Stimulated activated naive CD8-positive, alpha-beta T cell treated with anti-CD3 and anti-CD28 coated beads, Interleukin-15, amount 100 ng/mL, for 72 hours (primary cell): ENCODE measurements at places on chromosomes 12 and 14.
A peak's percentile ranks its signal among the peaks of the same experiment; 100 is the strongest.

- DNase-seq, result no peak
These were observed 84.1 kb upstream of the KIF21A start for GRCh38 chr12:39526974-39527373.

DNA sequence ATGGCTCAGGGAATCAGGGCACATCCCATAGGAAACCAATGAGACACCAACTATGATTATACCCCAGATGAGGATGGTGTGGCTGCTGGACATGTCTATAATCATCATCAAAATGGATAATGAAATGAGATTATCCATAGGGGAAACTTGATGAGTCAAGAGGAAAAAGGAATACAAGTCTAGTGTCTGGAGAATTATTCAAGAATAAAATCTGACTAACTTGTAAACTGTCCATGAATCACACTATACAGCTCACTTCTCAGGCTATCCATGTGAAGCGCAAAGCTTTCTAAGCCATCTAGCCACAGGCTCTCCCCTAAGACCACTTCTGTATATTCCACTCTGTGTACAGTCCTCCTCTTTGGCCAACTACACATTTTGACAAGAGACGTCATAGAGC, 52.5 kb downstream of the DUSP16 start:
- no peak for DNase-seq

DNA sequence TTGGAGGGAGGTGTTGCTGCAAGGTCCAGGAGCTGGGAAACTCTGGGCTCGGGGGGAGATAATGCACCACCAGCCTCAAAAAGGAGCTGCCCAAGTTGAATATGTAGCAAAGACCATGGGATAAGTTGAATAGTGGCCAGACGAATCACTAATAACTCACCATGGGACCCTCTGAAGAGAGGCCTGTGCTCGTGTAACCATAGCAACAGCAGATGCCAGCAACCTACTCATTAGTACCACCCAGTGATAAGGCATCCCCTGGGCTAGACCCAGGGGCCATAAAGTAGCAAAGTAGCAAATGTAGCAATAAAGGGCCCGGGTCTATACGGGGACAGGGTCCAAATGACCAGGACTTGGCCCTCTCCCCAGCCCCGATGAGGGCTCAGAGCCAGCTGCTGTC, 328.0 kb downstream of the DPF3 start:
- DNase-seq, result no peak

GRCh38 chr12:7241404-7242005, 52.0 kb downstream of the PEX5 start:
- DNase-seq, result no peak

DNA sequence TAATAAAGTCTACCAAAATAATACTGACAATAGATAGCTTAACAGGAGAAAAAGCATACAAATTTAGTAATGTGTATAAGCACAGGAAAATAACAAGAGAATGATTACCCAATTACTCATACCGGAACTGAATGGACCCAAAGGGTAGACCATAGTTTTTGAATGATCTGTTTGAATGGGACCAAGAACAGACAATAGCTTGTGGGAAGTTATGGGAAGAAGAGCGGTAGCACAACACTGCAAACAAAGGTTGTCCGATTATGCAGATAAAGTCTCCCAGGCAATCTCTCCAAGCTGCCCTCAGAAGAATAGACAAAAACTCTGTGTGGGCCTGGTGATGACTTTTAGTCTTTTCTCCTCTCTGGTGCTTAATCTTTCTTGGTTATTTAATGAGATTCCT, 96.6 kb upstream of the NEDD1 start:
- no peak for DNase-seq

- DNase-seq, result no peak
These were observed 261.4 kb downstream of the TTC8 start for GRCh38 chr14:89085737-89086382.

- peak; percentile 89 for DNase-seq
These were observed at the start of gene KDM5A for GRCh38 chr12:389142-390096. Gene KDM5A, minus strand, starts transcription at chr12:389320. Its CDS starts 229 bp downstream, at chr12:389091.

- peak; percentile 4 for DNase-seq
These were observed 249.7 kb downstream of the FOXG1 start for GRCh38 chr14:29016050-29016900.

DNA sequence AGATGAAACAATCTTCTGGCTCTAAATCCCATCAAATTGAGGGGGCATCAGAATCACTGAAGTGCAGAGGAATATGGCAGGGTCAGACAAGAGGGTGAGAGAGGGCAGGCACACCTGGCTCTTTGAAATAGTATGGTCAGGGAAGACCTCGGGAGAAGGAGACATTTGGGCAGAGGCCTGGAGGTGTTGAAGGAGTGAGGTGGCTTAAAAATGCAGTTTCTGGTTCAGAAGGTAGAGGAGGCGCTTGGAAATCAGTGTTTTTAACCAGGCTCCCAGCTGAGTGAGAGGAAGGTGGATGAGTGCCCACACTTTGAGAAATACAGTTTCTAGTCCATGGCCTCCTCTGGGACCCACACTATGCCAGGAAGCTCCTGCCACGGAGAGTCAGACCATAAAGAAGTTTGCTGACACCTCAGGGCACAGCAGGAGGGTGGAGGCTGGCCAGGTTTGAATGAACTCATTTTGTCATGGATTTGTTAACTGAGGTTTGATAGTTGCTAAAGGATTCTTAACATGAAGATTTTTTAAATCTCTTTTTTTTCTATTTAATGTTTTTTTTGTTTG, 20.1 kb downstream of the NID2 start:
- DNase-seq, result no peak

DNA sequence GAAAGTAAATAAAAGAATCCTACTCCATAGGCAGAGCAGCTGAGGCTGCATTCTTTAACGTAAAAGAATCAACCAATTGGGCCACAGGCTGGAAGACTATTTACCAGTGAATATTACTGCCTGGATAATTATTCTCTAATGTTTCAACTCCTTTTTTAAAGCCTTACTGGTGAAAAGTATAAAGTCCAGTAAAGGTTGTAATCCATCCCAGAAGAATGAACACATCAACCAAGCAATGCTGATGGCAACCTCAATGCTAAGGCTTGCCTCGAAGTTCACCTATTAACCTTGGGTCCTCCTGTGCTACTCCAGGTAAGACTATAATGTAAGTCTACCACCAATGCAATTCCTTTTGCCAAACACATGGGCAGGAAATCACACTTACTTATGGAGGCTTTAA, 77.3 kb downstream of the ATXN2 start:
- no peak for DNase-seq

- no peak for DNase-seq
These were observed 326.7 kb downstream of the ADGRD1 start for GRCh38 chr12:131280426-131280825.

DNA sequence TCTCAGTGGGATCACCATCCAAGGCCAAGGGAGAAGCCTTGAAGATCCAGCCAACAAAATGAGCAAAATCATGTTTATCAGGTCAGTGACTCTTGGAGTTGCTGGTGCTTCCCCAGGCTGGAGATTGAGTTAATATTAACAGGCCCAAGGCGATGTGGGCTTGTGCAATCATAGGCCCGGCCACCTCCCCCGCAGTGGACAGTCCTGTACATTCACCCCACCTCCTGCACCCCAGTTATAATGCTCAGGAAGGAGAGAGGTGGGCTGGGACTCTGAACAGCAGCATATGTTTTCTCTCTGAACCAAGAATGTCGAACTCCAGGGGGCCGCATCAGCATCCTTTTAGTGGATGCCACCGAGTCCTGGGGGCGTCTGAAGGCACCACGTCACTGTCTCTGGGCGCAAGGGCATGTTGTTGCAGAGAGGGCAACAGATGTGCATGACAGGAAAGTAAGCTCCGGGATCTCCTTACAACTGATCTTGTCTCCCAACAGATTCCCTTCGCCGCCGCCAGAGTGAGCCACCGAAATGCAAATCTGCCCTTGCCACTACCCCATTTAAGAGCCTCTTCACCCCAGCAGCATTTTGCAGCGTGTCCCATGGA, 32.2 kb upstream of the SERPINA6 start:
- DNase-seq, result no peak

- no peak for DNase-seq
These were observed 30.7 kb upstream of the ESR2 start for GRCh38 chr14:64324895-64325294.

DNA sequence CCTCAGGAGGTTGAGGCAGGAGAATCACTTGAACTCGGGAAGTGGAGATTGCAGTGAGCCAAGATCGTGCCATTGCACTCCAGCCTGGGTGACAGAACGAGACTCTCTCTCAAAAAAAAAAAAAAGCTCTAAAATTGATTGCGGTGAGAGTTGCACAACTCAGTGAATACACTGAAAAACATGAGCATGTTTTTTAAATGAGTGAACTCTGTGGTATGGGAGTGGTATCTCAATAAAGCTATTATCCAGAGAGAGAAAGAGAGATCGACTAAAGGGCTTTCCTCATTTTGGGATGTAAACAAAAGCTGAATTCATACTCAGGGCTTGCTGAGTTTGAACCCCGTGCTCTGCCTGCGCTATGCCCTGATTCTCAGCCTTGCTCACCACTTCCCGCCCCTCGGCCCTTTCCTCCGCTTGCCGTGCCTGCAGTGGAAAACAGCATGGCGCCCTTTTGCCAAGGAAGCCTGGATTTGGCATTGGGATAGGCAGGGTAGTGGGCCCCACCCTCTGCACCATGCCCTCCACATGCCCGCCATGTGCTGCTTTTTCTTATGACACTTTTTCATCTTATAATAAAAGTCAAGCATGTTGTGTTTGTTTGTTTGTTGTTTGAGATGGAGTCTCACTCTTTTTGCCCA, 102.5 kb downstream of the LGMN start:
- DNase-seq, result no peak

DNA sequence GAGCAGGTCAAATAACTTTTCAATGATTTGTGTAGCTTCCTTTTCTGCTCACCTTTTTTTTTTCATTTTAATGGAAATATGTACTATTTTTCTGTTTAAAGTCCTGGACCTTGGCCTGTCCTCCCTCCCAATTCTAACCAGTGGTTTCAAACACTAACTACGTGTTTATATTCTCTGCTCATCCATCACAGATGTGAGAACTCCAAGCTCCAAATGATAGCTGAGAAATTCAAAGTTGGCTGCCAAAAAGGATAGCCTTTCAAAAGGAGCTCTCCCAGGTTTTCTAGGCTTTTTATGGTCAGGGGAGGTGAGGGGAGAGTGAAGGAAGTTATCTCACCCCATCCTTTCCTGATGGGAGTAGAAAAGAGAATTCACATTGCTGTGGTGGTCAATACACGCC, 486.0 kb upstream of the TBX3 start:
- DNase-seq, result no peak

GRCh38 chr14:50649691-50650090, 18.4 kb downstream of the SAV1 start:
- DNase-seq, result no peak

DNA sequence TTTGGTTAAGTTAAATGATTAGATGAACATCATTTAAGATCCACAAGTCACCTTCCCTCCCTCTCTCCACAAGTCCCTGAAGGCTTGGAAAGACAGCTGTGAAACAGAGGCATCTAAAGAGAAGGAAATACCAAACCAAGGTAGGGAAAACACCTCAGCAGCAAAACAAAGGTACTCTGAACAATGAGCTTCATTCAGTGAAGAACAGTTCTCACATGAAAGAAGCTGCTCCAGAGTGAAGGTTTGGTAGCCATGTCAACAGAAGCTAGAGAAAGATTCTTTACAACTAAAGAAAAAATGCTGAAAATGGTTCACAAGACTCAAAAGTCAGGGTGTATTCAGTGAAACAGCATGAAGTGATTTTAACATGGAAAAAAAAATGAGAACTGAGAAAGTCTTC, 69.4 kb downstream of the FGD6 start:
- no peak for DNase-seq

DNA sequence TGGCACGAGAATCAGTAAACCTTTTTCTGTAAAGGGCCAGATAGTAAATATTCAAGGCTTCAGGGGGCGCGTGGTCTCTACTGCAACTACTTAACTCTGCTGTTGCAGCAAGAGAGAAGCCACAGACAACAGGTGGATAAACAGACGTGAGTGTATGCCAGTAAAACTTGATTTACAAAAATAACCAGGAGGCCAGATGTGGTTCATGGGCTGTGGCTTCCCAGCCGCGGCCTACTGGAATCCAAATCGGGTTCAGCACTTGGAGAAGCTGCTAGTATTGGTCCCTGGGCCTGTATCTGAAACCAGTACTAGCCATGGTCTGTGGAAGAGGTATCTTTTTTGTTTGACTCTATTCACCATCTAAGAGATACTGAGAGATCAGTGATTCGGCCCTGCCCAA, 13.3 kb downstream of the PPP2R5C start:
- DNase-seq, result no peak

DNA sequence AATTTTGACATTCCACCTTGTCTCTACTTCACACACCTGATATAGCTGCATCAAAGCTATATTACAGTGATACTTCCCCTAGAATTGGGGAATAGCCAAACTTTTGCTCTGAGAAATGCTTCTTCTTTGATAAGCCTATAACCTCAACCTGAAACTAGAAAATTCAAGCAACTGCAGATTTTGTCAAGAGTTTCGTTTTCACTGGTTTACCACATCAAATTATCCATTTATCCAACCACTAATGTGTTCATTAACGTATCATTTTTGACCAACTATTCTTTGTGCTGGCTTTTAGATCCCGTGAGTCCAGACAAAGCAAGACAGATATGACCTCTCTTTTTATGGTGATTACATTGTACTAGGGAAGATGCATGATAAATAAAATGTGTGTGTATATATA, 13.5 kb upstream of the TAS2R46 start:
- no peak for DNase-seq

DNA sequence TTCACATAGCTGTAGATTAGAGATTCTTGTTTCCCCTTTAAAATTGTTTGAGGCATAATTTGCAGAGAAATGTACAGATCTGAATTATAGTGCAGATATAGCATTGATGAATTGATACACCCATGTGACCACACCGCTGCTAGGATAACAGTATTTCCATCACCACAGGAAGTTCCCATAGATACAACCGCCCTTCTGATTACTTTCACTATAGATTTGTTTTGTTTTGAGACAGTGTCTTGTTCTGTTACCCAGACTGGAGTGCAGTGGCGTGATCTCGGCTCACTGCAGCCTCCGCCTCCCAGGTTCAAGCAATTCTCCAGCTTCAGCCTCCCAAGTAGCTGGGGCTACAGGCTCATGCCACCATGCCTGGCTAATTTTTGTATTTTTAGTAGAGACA, 8.8 kb upstream of the ASPG start:
- DNase-seq, result no peak
